Right ventricle myocardium inferior (tissue), 1 donor: ENCODE measurements at places on chromosomes 7 and 10. TPM values are rescaled to one million over a fixed set of nuclear protein-coding genes. Genes with fewer than 3 reads are reported as not detected.

ARMC3 gene
- not detected for total RNA-seq

NRAP gene
- total RNA-seq: 1,026 TPM

SPDYE2B gene
- not detected for total RNA-seq

PLOD3 gene
- 41.7 TPM for total RNA-seq

NEUROG3 gene
- total RNA-seq: not detected

TUBB8 gene
- not detected for total RNA-seq

MYO1G gene
- 1.9 TPM for total RNA-seq

INMT gene
- total RNA-seq: 48.1 TPM

TSPAN12 gene
- 61.4 TPM for total RNA-seq

EBF3 gene
- total RNA-seq: 7.9 TPM

FAM25C gene
- not detected for total RNA-seq

GPR85 gene
- total RNA-seq: 0.62 TPM

ZNF786 gene
- 2.9 TPM for total RNA-seq

- no peak for DNase-seq
These were observed 533.8 kb upstream of the CNTNAP2 start for GRCh38 chr7:145582742-145583303.

- DNase-seq: no peak
These were observed 262.8 kb upstream of the AOAH start for GRCh38 chr7:36986948-36987724.

GRCh38 chr10:43206391-43207235, 60.3 kb downstream of the RASGEF1A start:
- DNase-seq: peak; percentile 40

GRCh38 chr10:94383530-94383929, 18.8 kb upstream of the TBC1D12 start:
- DNase-seq: no peak

GRCh38 chr10:1240341-1240775, 184.2 kb downstream of the WDR37 start:
- DNase-seq: no peak

GRCh38 chr10:7458556-7458955, 47.7 kb upstream of the SFMBT2 start:
- no peak for DNase-seq

GRCh38 chr10:125868372-125868975, 12.6 kb downstream of the DHX32 start:
- DNase-seq: no peak

- no peak for DNase-seq
These were observed 141.6 kb downstream of the ALOX5 start for GRCh38 chr10:45515630-45516029.

DNA sequence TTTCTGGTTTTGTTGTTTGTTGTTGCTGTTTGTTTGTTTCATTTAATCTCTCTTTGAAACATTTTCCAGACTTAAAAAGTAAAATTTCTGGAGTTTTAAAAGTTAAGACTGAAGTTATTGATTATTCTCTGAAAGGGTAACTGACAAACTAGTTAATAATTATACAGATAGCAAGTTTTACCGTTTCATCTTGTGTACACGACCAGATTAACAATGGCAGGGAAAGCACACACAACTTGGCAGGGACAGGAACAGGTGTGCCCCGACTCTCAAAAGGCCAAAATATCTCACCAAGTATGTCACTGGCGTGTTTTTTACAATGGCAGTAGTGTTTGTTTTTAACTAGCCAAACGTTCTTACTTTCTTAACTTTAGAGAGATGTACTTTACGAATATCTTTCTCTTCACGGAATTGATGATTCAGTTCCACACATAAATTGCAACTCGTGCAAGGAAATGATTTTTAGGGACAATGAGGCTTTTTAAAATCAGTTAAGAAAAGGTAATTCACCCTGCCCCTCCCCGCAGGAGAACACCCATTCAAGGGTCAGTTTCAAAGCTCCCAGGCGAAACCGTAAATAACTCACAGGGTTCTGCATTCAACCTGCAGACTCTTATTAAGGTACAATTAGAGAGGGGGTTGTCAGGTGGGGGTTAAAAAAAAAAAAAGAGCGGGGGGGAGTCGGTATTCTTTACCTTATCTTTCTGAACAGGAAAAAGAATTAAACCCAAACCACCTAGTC, 3.5 kb downstream of the CTBP2 start:
- DNase-seq: no peak

- no peak for DNase-seq
These were observed 68.9 kb downstream of the PHTF2 start for GRCh38 chr7:77867537-77867865.

GRCh38 chr7:64516451-64516850, 46.4 kb downstream of the ZNF680 start:
- DNase-seq: no peak

DNA sequence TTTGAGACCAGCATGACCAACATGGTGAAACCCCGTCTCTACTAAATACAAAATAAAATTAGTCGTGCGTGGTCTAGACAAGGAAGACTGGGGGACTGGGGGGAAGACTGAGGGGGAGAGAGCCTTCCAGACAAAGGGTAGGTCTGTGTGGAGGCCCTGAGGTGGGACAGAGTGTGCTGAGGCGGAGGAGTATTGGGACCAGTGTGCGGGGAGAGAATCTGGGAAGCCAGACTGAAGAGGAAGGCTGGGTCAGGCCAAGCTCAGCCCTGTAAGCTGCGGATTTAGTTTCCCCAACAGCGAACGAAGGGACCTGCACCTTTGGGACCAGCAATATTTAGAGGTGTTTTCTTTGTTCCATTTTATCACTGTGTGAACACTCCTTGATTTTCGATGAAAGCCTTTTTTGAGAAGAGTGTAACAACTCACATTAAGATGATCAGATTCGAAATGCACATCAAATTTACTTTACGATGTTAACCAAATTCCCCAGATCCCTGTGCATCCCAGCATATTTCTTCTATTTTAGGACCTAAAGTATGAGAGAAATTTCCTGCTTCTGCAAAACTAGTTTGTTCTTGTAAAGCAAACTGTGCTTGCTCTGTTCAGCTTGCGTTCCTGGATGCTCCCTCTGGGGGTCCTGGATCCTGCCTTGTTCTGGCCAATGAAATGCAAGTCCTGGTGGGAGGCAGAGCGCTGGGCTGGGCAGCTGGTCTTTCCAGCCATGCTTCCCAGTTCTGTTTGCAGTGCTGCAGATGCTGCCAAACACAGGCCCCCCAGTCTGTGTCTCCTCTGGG, 39.4 kb downstream of the PLAU start:
- DNase-seq: no peak

- no peak for DNase-seq
These were observed 637.8 kb upstream of the VSTM2A start for GRCh38 chr7:53904355-53904754.

DNA sequence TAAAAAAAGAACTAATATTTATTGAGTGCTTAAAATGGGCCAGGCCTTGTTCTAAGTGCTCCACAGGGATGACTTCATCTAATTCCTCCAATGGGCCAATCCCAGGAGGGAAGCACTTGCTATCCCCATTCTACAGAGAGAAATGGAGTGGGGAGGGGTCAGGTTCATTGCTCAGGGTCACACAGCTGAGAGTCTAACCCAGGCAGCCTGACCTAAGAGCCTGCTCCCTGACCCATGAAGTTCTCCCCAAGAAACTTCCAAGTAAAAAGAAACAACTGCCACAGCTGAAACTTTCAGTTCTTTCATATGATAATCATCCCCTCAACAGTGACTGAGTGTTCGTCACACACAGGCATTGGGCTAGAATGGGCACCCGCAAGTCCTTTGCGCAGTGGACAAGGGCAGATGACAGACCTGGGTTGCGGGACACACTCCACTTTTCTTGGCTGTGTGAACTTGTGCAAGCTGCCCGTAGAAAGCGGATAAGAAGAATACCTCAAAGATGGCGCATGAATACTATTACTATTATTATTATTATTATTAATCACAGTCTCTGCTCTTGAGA, 39.7 kb downstream of the BEND7 start:
- no peak for DNase-seq

- no peak for DNase-seq
These were observed 151.9 kb upstream of the PFKP start for GRCh38 chr10:2915412-2915811.

GRCh38 chr10:71715026-71715425, 4.6 kb downstream of the C10orf105 start:
- no peak for DNase-seq

DNA sequence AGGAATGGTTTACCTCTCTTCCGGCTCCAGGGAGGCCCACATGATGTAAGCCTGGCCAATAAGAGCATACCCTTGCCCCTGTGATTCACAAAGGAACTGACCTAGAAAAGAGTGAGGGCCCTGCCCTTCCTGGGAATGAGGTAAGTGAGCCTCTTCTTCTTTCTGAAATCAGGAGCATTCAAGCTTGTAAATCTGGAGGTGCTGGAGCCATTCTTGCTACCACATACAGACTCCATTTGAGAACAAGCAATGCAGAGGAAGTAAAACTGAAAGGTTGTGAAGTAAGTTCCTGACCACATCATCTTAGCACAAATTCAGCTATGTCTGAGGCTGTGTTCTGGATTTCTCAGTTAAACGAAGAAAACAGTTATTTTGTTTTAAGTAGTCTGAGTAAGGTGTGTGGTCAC, 132.2 kb downstream of the CD36 start:
- DNase-seq: no peak

DNA sequence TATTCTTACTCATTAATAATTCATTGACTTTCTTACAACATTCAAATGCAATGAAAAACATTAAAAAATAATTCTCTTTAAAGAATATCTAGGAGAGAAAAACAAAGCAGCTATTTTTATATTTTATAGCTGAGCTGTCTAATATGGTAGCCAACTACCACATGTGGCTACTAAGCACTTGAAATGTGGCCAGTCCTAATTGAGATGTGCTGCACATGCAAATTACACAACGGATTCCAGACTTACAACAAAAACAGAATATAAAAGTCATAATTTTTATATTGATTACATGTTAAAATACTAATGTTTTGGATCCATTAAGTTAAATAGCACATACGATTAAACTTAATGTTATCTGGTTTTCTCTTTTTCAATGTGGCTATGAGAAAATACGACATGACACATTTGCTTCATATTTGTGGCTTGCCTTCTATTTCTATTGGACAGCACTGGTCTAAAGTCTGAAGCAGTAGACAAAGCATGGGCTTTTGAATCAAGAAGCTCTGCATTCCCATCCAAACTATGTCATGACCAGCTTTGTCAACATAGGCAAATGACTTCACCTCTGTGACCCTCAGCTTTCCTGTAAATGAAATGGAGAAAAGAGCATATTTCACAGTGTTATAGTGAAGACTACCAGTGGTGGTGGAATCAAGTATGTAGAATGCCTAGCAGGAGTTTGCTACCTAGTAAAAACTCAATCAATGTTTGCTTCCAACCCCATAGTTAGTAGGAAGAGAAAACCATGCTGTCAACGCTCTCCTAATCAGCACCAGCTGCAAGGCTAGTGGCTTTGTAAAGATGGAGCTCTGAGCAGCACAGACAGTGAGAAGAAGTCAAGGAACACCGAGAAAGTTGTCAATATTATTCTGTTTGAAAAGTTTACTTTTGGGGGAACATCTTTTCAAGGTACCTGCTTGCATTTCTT, 37.1 kb upstream of the GDF10 start:
- no peak for DNase-seq

DNA sequence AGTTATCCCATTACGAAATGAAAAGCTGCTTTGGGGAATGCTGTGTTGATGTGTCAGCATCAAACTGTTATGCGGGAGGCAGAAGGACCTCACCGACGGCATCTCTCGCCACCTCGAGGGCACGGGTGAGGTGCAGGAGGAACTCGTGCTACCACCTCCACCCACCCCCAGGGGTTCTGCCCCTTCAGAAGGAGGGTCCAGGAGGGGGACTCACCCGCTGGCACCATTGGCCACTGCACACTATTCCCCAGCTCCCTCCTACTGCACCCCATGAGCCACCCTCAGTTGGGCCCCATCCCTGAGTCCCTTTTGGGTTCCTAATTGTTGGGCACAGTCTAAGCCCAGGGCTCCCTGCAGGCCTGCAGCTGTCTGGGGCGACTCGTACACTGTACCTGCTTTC, 236.6 kb downstream of the PTPRN2 start:
- DNase-seq: no peak

- no peak for DNase-seq
These were observed 65.0 kb upstream of the IL6 start for GRCh38 chr7:22662036-22662435.

- DNase-seq: no peak
These were observed 630.8 kb downstream of the ANKRD7 start for GRCh38 chr7:118855290-118855689.

- DNase-seq: no peak
These were observed 34.8 kb upstream of the SDK1 start for GRCh38 chr7:3266240-3266639.

DNA sequence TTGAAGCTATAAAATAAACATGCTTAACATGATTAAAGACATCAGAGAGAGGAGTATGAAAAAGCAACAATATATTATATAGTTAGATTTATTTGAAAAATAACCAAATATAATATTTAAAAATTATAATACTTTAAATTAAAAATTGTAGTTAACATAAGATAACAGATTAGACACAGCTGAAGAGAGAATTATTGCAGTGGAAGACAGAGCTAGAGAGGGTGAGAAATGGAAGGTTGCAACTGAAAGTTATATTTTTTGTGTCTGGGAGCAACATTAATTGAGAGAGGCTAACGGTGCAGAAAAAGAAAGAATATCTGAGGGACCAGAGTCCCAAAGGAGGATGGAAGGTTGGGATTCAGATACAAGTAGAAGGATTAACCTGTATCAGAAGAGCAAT, 548.9 kb upstream of the FZD8 start:
- no peak for DNase-seq

GRCh38 chr7:108311446-108312168, 144.6 kb downstream of the NRCAM start:
- no peak for DNase-seq
